ENCODE measurements at places on chromosomes 5 and 9.

GRCh38 chr5:171542525-171543140 lies 123.2 kb downstream of the FGF18 start:
- DNase-seq: no peak

DNA sequence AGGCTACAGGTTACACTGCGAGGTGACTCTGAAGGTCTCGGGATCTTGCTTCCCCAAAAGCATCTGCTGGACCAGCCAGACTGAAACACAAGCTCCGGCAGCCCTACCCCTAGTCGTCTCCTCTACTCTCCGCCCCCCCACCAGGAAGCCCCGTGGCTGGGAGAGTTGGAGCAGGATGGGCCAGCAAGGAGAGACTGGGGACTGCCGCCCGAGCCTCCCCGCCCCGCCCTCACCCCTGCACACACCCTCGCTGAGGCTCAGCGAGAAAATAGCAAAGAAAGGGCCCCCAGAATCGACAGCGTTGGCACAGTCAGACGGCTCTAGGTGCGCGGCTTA lies 1.3 kb downstream of the TRIM7 start:
- no peak for DNase-seq

GRCh38 chr5:137095597-137095996 lies 403.5 kb downstream of the SPOCK1 start:
- no peak for DNase-seq

GRCh38 chr5:150296496-150296895 lies 6.2 kb downstream of the ARSI start:
- DNase-seq: no peak

- DNase-seq: no peak
Measured at GRCh38 chr9:112286926-112287325, 46.5 kb downstream of the PTBP3 start.

DNA sequence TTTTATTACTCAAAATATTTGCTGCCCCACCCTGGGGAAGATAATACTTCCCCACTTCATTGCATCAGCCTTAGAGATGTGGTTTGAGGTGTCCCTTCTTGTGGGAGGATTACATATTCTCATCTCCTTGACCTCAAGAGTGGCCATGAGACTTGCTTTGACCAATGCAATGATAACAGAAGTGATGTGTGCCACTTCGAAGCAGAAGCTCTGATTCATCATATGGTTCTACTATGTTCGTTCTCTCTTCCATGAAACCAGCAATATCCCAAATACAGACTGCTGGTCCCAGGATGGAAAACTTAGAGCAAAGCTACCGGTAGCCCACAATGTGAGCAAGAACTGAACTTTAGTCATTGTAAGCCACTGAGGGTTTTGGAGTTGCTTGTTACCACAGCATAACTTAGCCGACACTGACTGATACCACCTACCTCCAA lies 92.0 kb downstream of the THBS4 start:
- DNase-seq: no peak

DNA sequence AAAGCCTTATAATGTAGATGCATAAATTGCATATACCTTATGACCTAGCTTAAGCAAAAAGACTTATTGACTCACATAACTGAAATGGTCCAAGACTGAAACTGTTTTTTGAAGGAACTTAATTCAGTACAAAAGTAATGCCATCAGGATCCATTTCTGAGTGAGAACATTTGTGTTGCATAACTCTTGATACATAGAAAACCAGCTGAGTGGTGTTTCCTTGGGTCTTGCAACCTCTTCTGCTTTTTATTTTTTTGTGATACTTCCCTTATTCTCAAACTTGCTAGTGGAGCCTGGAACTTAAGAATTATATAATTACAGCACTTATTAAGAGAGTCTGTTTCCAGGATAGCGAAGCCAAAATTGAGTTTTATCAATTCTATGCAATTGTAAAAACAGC lies 272.0 kb downstream of the MAN2A1 start:
- no peak for DNase-seq

- DNase-seq: peak; percentile 57
Measured at GRCh38 chr9:133163504-133164172, at the start of gene GBGT1. Gene GBGT1, minus strand, starts transcription at chr9:133163914. Its CDS starts 1,502 bp downstream, at chr9:133162412.

DNA sequence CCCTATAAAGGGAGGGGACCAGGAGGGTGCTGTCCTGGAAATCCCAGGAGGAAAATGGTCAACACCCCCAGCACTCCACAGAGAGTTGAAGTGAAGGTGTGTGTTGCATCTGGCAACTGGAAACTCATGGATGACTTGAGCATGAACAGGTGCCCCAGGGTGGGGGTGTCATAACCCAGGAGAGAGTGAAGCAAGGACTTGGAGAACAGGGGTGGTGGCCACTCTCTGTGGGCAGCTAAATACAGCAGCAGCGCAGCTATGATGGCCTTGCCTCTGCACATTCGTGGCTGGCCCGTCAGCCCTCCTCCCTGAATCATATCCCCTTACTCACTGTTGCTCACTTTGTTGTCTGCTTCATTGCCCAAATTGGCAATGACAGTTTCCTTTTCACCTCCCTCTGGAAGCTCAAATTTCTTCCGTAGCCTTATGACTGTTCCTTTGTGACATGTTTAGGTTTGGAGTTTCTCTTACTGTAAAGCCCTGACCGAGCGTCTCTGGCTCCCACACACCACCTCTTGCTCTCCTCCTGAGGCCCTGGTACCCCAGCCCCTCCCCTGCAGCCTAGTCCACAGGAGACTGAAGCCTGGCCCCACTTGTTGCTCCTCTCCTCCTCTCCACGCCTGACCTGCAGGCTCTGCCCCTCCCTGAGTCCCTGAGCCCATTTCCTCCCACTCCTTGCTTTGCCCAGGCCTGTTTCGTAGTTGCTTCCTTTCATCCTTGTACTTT lies 185.8 kb downstream of the CD180 start:
- peak; percentile 40 for DNase-seq

- DNase-seq: no peak
Measured at GRCh38 chr5:51047369-51047768, 335.9 kb upstream of the ISL1 start.

DNA sequence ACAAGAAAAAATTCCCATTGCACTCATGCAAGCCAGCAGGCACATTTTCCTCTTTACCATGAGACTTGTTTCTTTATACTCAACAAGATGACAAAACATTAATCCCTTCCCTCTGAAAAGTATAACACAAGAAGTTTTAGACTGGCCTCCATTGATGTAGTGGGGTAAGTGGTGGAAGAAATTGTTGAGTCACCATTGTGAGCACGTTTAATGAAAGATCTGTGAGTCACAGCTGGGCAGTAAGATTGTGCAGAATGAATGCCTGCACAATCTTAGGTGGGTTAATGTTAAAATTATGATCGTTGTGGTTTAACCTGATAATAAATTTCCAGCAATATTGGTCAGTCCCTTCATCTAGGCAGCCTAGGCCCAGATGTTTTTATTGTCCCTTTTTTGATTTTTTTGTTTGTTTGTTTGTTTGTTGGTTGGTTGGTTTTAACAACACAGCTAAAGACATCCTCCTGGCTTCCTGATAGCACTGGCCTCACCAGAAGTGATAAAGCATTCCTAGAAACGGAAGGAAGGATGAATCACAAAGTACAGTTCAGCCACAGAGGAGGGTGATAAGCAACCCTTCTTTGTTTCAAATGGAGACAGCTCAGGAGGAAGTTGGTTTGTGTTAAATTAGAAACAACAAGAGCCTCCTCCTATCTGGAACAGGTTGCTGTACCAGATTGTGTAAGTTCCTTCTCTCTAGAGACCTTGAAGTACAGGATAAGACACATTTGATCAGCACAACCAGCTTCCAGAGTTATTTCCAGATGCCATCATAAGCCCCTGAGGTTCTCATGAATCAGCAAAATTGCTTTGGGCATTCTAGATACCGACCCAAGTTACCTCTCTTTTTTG lies 40.3 kb downstream of the SLC24A2 start:
- no peak for DNase-seq

- DNase-seq: no peak
Measured at GRCh38 chr9:128635266-128636023, 21.2 kb downstream of the DYNC2I2 start.

DNA sequence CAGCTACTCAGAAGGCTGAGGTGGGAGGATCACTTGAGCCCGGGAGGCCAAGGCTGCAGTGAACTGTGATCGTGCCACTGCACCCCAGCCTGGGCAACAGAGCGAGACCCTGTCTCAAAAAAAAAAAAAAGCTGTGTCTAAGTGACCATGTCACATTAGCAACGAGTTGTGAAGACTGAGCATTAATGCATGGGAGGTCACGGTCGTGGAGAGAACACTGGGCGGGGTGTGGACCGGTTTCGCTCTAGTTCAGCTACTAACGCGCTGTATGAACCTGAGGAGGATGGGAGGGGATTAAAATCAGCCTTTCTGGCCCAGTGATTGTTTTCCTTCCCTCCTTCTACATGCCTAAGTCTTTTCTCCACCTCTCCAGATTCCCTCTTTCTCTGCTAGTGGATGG lies 56.7 kb upstream of the CARTPT start:
- DNase-seq: no peak

DNA sequence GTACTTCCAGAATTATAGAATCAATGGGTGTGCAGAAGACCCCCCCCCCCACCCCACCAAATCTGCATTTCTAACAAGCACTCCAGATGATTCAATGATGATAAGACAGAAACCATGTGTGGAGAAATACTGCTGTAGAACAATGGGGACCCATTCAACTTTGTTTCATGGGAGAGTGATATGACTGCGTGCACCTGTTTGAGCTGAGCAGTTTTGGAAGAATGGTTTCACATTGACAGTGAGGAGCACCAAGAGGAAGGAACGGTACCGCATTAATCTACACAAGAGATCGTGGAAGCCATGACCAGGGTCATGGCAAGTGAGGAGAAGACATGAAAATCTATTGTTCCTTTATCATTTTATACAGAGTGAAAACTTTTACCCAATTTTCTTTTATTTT lies 202.7 kb downstream of the CD180 start:
- no peak for DNase-seq

DNA sequence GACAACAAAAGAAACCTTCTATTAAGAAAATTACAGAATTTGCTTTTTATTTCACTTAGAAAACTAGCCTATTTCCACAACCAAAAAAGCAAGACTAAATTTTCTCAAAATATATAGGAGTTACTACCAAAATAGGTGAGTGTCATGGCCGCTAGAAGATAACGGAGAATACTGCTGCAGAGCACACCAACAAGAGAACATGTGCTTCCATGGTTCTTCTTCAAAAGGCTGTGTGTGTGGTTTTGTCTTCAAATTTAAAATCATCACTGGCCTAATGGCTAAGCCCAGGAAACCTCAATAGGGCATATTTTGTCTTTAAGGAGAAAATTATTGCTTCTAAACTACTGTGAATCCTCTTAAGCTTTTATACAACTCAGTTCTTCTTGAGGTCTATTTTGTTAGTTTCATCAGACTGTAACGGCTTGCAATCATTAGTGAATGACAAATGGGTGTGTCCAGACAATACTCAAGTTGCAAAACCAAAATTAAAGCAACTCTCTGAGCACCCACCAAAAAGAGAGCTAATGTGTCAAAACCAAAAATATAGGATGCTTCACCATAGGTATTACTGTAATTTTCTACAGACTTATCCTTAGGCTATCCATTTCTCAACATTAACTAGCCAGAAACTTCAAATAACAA lies 3.3 kb downstream of the SETX start:
- no peak for DNase-seq

- no peak for DNase-seq
Measured at GRCh38 chr9:107274953-107275422, 8.1 kb upstream of the RAD23B start.

- DNase-seq: no peak
Measured at GRCh38 chr5:109744261-109744660, 54.5 kb downstream of the MAN2A1 start.

DNA sequence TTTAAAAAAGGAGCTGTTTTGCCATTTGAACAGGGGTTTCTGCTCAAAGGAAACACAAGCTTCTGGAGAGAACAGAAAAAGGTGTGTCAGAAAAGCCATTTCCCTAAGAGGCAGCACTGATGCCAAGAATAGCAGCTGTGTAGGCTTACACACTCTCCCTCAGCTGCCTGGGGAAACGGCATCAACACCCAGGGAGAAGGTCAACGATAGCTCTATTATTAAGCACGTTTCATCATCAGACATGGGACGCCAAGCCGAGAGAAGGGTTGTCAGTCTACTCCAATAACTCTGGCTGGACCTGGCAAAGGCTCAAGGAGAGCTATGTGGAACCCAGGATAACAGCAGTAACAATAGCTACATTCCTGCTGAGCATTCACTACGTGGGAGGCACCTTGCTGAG lies 314.2 kb downstream of the CDK5RAP2 start:
- no peak for DNase-seq

DNA sequence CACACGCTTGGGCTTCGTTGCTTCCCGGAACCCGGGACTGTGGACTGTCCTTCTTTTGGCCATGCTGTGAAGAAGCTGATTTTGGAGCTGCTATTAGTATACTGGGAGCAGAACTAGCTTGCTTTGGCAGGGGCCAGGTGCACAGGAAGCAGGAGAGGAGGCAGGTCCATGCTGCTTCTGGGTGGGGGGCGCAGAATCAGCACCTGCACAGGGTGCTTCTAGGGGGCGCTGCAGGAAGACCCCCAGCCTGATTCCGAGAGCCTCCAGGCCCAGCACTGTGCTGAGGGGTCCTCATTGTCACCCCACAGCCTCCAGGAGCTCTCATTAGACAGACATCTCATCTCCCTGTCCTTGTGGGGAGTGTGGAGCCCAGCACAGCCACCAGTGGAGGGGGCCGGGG lies 252.6 kb upstream of the IRX4 start:
- DNase-seq: no peak

GRCh38 chr5:126961702-126962101 lies 68.7 kb downstream of the MARCHF3 start:
- DNase-seq: no peak

DNA sequence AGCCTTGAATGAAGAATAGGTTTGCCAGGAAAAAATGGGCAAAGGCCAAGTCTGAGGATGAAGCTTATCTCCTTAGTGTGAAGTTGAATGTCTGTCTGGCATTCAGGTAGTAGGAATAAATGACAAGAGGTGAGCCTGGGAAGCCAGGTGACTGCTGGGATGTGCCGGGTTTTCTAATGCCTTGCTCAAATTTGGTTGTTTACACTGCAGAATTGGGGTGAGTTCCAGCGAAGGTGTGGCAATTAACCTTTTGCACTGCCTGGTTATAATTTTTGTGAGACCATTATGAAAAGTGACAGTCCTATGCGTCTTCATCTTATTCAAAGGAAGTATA lies 73.6 kb downstream of the MAST4 start:
- DNase-seq: no peak

- no peak for DNase-seq
Measured at GRCh38 chr5:14590949-14591348, 9.4 kb downstream of the OTULINL start.
